GM13976 (cell line): ENCODE measurements at places on chromosomes 12 and 14.
A peak's percentile ranks its signal among the peaks of the same experiment; 100 is the strongest.

GRCh38 chr12:113903381-113903863, 62.7 kb downstream of the RBM19 start:
- DNase-seq: no peak

- no peak for DNase-seq
Measured at GRCh38 chr12:24244231-24244630, 294.8 kb upstream of the SOX5 start.

GRCh38 chr12:97375310-97375709, 87.3 kb upstream of the RMST start:
- DNase-seq: peak; percentile 12

DNA sequence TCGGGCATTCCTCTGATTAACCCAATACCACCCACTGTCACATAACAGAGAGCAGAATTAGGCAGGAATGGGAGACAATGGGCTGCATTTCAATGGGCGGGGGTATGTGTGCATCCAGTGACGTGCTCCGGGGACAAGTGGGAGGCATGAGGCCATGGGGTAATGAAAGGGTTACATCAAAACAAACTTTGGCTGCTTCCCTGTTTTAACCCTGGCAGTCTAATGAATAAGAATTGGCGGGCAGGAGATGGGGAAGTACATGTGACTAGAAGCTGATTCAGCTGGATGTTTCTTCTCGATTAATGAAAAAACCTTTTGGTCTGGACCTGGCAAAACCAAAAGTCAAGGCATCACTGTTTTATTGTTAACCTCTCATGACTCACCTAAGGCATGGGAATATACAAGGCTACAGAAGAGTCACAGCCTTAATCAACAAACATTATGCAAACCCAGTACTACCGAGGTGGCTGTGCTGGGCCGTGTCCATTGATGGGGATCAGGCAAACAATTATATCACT, 44.2 kb downstream of the SOCS2 start:
- no peak for DNase-seq

GRCh38 chr12:53388932-53389331, 9.0 kb downstream of the SP1 start:
- no peak for DNase-seq

GRCh38 chr14:22491683-22492621, 97.1 kb downstream of the DAD1 start:
- peak; percentile 37 for DNase-seq

DNA sequence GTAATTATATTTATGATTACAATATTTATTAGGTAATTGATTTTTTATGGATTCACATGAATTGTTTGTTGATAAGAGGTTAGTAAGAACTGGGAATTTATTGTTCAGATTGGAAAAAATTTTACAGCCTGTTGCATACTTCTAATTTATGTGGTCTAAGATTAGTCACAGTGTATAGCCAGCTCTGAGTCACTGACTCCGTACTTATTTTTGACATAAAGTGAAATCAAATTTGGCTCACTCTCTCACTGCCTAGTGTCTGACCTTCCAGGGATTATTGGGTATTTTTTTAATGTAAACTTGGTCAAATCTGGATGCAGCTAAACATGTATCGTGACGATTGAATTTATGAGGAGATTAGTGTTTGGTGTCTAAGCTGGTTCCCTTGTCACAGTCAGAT, 109.3 kb downstream of the PTPRQ start:
- DNase-seq: no peak

DNA sequence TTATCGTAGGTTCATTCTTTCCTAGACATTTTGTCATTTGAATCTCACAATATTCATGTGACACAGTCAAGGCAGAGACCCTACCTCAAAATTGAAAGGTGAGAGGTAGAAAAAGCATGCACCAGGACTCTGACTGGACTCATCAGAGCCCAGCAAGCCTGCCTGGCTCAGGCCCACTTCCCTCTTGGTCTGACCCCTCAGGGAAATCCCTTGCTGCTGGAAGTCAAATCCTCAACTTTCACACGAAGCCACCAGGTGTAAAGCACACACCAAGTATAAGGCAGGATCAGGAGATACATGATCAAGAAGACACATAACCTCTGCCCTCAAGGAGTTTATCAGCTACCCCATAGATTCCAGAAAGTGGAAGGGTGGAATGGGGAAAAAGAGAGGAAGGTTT, 18.8 kb downstream of the NIN start:
- DNase-seq: no peak

DNA sequence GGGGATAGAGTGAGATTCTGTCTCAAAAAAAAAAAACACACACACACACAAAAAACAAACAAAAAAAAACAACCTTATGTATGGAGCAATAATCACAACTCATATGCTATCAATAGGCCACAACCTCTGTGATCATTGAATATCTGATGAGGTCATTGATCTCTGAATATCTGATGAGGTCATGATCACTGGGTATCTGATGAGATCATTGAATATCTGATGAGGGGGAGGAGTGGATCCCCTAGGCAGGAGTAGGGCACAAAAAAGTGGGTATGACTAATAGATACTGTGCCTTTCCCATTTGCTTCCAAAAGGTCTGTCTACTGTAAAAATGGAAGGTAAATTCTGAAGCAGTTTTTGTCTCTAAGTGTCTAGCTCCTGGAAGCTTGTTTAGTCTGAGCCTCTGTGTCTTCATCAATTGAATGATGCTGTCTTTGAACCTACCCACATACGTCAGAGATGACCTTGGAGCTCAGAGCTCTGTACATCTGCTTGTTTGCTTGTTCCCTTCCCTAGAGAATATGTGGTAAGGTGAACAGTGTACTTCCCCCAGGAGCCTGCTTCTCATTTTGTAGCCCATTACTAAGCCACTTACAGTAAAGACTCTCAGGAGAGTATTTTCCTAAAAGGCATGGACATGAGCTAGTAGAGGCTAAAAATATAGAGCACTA, 13.6 kb downstream of the PAH start:
- no peak for DNase-seq
